ENCODE measurements at places on chromosomes 7 and 10.

DNA sequence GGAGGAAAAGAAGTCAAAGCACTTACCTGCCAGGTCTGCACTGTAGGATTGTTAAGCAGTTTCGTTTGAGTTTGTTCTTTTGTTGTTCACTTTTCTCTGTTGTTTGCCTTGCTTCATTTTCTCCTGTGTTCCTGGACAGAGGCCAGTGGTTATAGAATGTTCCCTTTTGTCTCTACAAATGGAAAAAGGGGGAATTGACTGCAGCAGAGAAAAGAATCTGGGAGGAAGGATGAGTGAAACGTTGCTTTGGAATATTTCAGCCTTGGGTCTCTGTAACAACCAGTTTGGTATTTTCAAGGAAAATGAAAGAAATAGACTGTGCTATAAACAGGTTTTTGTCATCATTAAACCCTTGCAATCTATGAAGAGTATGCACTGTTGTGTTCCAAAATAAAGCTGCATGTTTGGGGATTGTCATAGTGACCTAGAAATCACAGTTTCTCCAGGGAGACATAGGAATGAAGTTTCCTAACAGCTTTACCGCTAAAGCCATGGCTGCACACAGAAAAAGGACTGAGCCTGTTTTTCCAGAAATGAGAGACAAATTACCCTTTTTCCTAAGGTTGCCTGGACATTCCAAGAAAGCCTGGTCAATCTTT lies 60.8 kb upstream of the HABP2 start:
- H3K27ac ChIP-seq: peak overlapping the region; percentile 66
- H3K4me3 ChIP-seq: peak overlapping the region; percentile 65
- peaks cover 66% of the 10 kb centered on the region for H3K4me1 ChIP-seq
- H3K36me3 ChIP-seq: no peaks in the 10 kb centered on the region
- no peak for DNase-seq

DNA sequence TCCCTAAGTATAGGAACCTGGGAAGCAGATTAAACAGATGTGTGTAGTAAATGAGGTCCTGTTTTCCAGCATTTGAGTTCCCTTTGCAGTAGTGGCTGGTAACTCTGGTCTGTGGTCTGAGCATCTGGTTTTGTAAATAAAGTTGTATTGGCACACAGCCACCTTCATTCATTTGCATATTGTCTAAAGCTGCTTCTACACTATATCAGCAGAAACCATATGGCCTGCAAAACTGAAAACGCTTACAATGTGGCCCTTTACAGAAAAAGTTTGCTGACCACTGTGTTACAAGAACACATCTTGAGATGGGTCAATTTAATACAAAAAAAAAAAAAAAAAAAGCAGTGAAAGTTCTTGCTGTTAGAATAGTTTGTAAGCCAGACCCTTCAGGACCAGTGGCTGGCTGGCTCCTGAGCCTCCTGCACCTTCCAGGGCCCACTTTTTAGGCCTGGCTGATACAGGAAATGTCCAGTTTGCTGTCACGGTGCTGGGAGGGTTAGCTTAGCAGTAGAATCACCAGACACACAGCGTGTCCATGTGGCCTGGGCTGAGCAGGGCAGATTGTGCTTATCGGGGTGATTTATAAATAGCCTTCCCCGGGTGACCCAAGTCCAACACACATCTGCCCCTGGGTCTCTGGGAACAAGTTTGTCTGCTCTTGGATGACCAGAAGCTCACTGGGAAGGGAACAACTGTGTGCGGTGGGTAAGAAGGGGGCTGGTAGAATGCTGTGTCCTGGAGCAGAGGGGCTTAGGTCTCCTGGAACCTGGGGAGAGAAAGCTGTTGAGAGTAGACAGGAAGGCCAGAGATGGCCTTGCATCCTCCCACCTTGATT lies 1.4 kb downstream of the C10orf71 start:
- no peak overlapping the region for H3K4me3 ChIP-seq
- H3K36me3 ChIP-seq: no peaks in the 10 kb centered on the region
- H3K27ac ChIP-seq: no peak overlapping the region
- peaks cover 38% of the 10 kb centered on the region for H3K4me1 ChIP-seq

DNA sequence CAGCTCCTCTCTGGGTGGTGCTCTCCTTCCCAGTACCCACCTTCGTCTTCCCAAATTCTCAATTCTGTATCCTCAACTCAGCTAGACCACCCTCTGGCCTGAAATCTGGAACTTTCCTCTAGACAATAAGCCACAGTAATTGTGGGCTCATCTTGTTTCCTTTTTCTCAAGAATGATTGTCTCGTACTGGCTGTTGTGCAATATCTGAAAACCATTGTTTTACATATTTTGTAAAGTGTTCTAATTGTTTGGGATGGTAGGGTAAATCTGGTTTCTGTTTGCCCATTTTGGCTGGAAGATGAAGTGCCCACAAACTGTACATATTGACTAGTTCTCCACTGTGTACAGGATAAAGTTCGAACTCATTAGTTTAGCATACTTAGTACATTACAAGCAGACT lies 11.3 kb upstream of the NOBOX start:
- H3K36me3 ChIP-seq: no peaks in the 10 kb centered on the region
- no peak for DNase-seq

GRCh38 chr7:80026766-80027165 lies 107.9 kb upstream of the GNAI1 start:
- H3K27me3 ChIP-seq: no peaks in the 10 kb centered on the region
- no peak for DNase-seq
- H3K27ac ChIP-seq: no peak overlapping the region
- H3K4me3 ChIP-seq: no peak overlapping the region
- no peaks in the 10 kb centered on the region for H3K4me1 ChIP-seq

GRCh38 chr10:88491314-88491713 lies 91.8 kb downstream of the RNLS start:
- H3K27ac ChIP-seq: no peak overlapping the region
- H3K4me3 ChIP-seq: no peak overlapping the region
- DNase-seq: no peak
- no peaks in the 10 kb centered on the region for H3K36me3 ChIP-seq

DNA sequence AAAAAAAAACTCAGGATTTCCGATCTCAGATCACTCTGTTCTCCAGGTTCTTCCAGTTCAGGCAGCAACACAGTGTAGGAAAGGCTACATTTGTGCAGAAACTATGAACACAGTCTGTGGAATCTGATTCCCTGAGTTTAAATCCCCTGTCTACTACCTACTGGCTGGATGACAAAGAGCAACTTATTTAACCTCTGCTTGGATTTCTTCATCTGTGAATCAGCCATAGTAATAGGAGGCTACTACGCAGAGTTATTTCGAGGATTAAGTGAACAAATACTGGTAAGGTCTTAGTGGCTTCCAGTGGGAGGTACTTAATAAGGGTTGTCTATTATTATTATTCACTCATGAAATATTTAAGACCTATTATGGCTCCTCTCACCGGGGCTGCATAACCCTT lies 44.3 kb upstream of the PDCD4 start:
- peak overlapping the region; percentile 81 for H3K27ac ChIP-seq
- peak overlapping the region; percentile 37 for H3K4me3 ChIP-seq
- no peak for DNase-seq
- peaks cover 20% of the 10 kb centered on the region for H3K4me1 ChIP-seq

DNA sequence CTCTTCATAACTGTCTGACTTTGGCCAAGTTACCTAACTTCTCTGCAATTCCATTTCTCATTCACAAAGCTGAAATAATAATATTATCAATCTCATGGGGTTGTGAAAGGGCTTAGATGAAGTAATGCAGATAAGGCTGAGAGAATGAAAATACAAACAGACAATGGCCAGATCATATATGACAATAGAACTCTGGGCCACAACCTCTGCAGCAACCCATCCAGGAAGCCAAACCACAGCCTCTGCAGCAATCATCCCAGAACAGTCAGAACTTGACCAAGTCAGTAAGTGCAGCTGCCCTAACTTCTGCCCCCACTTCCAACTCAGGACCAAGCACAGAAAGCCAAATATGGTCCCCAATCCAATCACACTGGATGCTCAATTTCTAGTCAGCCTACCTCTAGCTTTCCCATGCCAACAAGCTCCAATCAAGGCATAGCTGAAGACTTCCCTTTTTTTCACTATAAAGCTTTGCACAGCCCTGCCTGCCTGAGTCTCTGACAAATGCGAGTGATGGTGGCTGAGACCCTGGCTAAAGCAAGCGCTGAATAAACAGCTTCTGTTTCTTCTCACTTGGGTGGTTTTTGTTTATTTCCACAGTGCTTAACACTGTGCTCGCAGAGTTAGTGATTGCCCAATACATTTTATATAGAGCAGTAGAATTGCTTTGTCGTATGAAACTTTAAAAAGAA lies 34.8 kb upstream of the TNPO3 start:
- no peaks in the 10 kb centered on the region for H3K4me1 ChIP-seq
- no peaks in the 10 kb centered on the region for H3K27me3 ChIP-seq
- no peaks in the 10 kb centered on the region for H3K36me3 ChIP-seq
- no peak overlapping the region for H3K4me3 ChIP-seq
- DNase-seq: no peak
- no peak overlapping the region for H3K27ac ChIP-seq

DNA sequence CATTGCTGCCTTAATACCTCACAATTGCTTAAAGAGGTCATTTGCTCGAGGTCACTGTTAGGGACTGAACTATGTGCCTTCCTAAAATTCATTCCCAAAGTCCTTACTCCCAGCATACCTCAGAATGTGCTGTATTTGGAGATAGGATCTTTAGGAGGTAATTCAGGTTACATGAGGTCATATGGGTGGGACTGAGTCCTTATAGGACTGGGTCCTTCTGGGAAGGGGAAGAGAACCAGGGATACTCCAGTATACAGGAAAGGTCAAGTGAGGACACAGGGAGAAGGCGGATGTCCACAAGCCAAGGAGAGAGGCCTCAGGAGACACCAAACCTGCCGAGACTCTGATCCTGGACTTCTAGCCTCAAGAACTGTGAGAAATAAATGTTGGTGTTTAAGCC lies 253.3 kb downstream of the PRPF18 start:
- H3K36me3 ChIP-seq: no peaks in the 10 kb centered on the region
- H3K27ac ChIP-seq: peak overlapping the region; percentile 63
- H3K27me3 ChIP-seq: no peaks in the 10 kb centered on the region
- no peak for DNase-seq
- peaks cover 14% of the 10 kb centered on the region for H3K4me1 ChIP-seq

GRCh38 chr10:79127151-79127961 lies 58.6 kb downstream of the ZMIZ1 start:
- DNase-seq: no peak
- no peak overlapping the region for H3K27ac ChIP-seq
- no peaks in the 10 kb centered on the region for H3K27me3 ChIP-seq
- peaks cover 15% of the 10 kb centered on the region for H3K4me1 ChIP-seq
- no peak overlapping the region for H3K4me3 ChIP-seq

GRCh38 chr10:106957823-106958588 lies 206.5 kb downstream of the SORCS1 start:
- no peak overlapping the region for H3K4me3 ChIP-seq
- no peaks in the 10 kb centered on the region for H3K27me3 ChIP-seq
- no peak for DNase-seq
- H3K27ac ChIP-seq: peak overlapping the region; percentile 12
- peaks cover 3% of the 10 kb centered on the region for H3K4me1 ChIP-seq

DNA sequence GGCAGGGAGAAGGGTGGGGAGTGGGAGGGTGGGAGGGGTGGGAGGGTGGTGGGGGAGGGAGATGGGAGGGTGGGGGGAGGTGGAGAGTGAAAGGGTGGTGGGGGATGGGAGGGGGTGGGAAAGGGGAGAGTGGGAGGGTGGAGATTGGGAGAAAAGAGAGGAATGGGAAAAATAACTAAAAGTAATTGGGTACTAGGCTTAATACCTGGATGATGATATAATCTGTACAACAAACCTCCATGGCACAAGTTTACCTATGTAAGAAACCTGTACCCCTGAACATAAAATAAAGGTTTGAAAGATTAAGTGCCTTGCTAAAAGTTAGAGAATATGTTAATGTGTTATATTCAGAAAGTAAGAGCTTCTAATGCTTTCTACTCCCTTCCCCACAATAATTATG lies 564.9 kb downstream of the CNTNAP2 start:
- no peaks in the 10 kb centered on the region for H3K36me3 ChIP-seq
- DNase-seq: no peak
- H3K4me1 ChIP-seq: no peaks in the 10 kb centered on the region
- no peak overlapping the region for H3K4me3 ChIP-seq

DNA sequence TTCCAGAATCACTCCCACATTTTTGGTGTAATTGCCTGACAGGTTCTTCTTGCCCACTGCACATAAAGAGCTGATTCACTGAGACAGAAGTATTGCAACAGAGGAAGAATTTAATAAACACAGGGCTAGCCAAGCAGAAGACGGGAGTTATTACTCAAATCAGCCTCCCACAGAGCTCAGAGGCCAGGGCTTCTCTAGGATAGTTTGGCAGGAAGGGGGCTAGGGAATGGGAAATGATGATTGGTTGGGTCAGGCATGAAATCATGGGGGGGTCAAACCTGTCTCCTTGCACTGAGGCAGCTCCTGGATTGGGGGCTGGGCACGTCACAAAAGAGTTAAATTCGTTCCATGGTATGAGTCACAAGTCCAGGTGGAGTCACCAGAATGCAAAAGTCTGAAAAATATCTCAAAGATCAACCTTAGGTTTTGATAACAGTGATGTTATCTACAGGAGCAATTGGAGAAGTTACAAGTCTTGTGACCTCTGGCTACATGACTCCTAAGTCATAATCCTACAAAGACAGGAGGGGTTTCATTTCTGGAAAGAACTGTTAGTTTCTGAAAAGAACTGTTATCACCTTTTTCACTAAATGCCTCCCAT lies 30.2 kb upstream of the ERCC6 start:
- H3K27ac ChIP-seq: no peak overlapping the region
- no peak for DNase-seq
- H3K27me3 ChIP-seq: no peaks in the 10 kb centered on the region
- H3K4me3 ChIP-seq: no peak overlapping the region
- H3K4me1 ChIP-seq: no peaks in the 10 kb centered on the region

DNA sequence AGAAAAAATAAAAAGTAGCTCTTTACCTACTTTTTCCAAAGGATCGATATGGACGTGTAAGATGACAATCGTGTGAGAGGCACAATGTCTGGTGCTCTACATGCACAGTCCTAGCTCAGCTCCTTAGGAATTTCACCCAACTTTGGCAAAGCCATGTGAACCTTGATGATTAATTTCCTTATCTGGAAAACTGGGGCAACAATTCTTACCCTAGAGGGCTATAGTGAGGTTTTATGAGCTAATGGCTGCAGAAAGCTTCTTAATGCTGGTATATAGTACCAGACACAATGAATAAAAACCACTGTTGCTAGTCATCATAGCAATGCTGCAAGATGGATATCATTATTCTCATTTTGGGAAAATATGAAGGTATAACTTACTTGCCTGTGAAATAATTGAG lies 202.7 kb downstream of the PARD3 start:
- no peak for DNase-seq
- H3K4me3 ChIP-seq: no peak overlapping the region
- no peaks in the 10 kb centered on the region for H3K4me1 ChIP-seq

GRCh38 chr7:159195946-159196345 lies 51.3 kb upstream of the VIPR2 start:
- no peaks in the 10 kb centered on the region for H3K27me3 ChIP-seq
- no peak overlapping the region for H3K27ac ChIP-seq
- H3K36me3 ChIP-seq: no peaks in the 10 kb centered on the region
- no peak for DNase-seq
- no peak overlapping the region for H3K4me3 ChIP-seq
- H3K4me1 ChIP-seq: no peaks in the 10 kb centered on the region

All from thoracic aorta (tissue), 2 donors.